ENCODE measurements at places on chromosomes 12 and 14.

- DNase-seq, result peak; percentile 54
Measured at GRCh38 chr12:67161322-67161918, 107.7 kb upstream of the CAND1 start.

- DNase-seq, result no peak
Measured at GRCh38 chr12:19648591-19648990, 209.3 kb downstream of the AEBP2 start.

- no peak for DNase-seq
Measured at GRCh38 chr12:114191581-114191980, 214.4 kb downstream of the TBX5 start.

DNA sequence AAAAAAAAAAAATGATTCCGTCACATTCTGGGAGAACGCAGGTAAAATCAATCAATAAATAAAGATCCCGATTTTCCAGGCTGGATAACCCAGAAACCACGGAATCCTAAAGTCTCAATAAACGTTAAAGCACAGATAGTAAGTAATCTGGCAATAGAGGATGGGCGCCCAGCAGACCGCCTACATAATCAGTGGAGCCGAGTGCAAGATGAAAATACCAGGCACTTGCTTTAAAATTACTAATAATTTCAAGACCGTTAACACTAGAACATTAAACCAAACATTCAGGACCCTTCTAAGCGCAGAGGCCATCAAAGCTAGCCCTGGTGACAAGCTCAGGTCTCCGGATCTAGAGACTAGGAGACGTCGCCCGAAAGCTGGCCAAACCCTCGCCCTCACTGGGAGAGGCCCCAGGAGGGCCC is 1.2 kb upstream of the DCAF11 start:
- DNase-seq, result no peak

DNA sequence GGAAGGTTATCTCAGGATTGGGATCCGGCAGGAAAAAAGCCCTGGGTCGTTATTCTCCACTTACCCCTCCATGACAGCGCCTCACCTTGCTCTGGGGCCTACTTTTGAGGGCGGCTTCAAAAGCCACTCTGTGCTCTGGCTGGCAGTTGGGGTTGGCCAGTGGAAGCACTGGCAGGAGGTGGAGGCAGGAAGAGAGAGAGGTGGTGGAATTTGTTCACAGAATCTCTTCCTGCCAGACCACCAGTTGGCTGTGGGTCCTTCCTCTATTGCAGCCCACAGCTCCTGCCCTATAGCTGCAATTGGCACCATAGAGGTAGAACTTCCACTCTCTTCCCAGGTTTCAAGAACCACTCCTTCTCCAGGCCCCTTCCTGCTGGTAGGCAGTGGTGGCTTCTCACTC is 32.7 kb upstream of the SDR39U1 start:
- DNase-seq, result no peak

GRCh38 chr12:81208187-81208911 is 130.5 kb downstream of the ACSS3 start:
- no peak for DNase-seq

DNA sequence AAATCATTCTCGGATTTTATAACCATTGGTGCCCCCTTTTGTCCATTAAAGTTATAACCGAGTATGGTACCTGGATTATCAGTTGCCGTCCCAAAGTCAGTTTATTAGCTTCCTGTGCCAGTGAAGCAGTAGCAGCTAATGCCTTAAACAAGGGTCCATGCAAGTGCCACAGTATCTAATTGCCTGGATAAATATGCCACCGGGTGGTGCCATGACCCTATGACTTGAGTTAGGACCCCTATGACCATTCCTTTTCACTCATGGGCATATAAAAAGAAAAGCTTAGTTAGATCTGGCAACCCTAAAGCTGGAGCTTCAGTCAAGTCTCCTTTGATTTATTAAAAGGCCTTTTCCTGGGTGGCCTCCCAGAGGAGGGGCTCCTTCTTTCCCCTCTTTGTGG is 1314.6 kb downstream of the TMEM121 start:
- DNase-seq, result no peak

DNA sequence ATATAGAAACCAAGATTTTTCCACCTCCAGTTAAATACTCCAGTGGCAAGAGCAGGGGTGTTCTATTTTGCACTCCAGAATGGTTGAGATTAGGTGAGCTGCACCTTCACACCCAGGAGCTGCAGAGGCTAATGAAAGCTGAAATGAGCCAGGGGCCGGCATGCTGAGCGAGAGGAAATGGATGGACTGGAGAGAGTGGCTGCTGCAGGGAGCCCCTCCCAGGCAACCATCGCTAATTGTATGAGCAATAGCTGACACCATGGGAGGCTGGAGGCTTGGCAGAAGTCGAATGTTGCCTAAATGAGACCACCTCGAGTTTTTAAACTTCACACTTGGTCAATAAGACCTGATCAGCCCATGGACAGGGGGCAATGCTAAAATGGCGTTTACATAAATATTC is 301.8 kb upstream of the TMPO start:
- peak; percentile 71 for DNase-seq

GRCh38 chr12:121905746-121906145 is 12.6 kb upstream of the CFAP251 start:
- no peak for DNase-seq

DNA sequence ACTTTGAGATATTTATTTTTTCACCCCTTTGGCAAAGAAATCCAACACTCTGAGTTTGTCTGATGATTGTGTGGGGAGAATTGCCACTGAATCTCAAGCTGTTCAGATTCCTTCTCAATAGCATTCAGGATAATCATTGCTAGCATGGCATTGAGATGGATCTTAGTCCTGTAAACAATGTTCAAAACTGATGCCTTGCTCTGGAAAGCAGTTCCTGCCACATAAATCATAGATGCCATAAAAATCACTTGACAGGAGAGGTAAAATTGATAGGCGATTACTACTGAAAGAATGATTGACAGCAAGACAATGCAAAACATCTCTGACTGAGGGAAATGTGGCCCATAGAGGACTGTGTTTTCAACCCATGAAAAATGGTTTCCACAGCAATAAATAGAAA is 915.6 kb downstream of the TRHDE start:
- no peak for DNase-seq

GRCh38 chr12:15528666-15529065 is 206.4 kb downstream of the PTPRO start:
- DNase-seq, result no peak

DNA sequence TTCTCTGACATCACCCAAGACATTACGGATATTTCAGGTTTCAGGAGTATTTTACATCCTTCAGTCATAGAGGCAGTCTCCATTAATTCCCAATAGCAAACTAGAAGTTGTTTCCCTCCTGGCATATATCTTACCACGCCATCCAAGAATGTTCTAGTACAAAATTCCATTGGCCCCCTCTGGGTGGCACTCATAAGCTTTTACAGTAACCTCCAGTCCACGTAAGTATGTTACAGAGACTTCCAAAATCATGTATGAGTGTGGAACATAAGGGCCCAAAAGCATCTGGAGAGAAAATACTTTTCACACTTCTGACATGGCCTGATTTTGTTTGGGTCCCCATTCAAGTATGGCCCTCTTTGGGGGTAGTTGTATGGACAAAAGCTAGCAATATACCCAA is 58.1 kb upstream of the DHRS4 start:
- DNase-seq, result peak; percentile 1

- no peak for DNase-seq
Measured at GRCh38 chr14:99679996-99680395, 4.1 kb upstream of the CYP46A1 start.

- DNase-seq, result no peak
Measured at GRCh38 chr12:18327036-18327435, 65.7 kb downstream of the PIK3C2G start.

- DNase-seq, result no peak
Measured at GRCh38 chr14:95291859-95292542, 27.7 kb downstream of the CLMN start.

GRCh38 chr12:131363841-131364495 is 346.9 kb upstream of the SFSWAP start:
- no peak for DNase-seq

DNA sequence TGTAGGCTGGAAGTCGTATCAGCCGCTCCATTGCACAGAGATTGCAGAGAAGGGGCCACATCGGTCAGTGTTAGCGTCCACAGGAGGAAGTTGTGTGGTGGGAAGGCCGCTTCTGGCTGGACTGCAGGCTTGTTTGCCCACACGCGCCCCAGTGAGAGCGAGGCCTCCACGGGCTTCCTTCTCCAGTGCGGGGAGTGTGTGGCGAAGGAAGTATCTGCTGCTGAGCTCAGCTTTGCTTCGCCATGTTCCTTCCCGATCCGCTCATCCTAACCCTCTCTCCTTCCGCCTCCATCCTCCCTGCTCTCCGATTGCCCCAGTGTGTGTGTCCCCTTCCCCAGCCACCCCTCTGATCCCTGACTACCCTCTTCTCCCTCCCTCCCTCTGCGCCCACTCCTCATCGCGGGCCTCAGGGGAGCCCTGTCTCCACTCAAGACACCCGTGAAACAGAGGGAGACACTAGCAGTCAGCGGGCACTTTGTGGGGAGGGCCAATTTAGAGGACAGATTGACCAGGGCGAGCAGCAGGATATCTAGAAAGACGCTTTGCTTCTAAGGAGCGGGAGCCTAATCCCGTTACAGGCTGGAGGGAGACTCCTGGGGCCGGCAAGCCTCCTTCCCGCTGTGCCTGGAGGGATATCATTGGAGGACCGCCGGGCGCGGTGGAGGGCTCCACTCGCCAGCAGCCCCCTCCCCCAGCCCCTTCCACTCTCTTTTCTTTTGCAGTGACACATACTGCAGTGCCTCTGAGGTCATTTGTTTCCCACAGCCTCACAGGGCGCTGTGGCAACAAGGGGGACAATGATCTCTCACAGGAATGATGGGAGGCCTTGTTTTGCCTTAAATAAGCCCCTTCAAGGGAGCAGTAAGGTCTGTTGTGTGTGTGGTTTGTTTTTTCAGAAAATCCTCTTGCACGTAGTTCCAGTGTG is 428.8 kb downstream of the ZFP36L1 start:
- DNase-seq, result peak; percentile 97

- peak; percentile 15 for DNase-seq
Measured at GRCh38 chr14:71050227-71050823, 143.1 kb downstream of the PCNX1 start.

- no peak for DNase-seq
Measured at GRCh38 chr12:132400011-132400641, 70.7 kb upstream of the GALNT9 start.

DNA sequence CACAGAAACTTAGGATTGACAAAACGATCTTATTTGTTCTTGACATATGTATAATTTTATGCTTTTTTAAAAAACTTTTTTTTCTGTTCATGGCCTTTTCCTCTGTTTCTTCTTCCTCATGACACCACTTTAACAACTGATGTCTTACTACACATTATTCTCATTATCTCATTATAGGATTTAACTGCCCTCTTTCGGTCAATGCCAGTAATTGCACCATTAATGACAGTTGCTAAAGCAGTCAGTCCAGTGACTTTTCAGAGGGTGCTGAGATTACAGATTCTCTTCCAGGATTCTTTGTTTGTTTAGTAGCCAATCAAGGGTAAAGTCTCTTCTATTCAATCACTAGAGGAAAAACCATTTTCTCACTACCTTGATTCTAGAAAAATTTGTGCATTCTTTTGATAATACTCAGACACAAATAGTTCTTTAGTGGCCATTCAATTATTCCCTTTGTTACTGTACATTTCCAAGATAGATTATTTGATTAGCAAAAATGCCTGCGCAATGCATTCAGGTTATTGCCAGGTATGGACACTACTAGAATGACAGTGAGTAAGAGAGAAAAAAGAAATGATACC is 50.1 kb downstream of the KLRG1 start:
- DNase-seq, result peak; percentile 58

- DNase-seq, result peak; percentile 53
Measured at GRCh38 chr14:22476005-22476751, 112.8 kb downstream of the DAD1 start.

- DNase-seq, result no peak
Measured at GRCh38 chr12:30698346-30698745, 2.7 kb upstream of the IPO8 start.

GRCh38 chr14:35378425-35379233 is 25.9 kb downstream of the NFKBIA start:
- DNase-seq, result no peak

All from mesendoderm (in vitro differentiated cells).